Stimulated activated CD8-positive, alpha-beta memory T cell treated with anti-CD3 and anti-CD28 coated beads, Interleukin-12 subunit alpha, Interleukin-12 subunit beta, amount 100 ng/mL, for 4 hours (primary cell): ENCODE measurements at places on chromosomes 16 and 17.

GRCh38 chr17:46108120-46108519, 85.1 kb downstream of the KANSL1 start:
- no peak for DNase-seq

DNA sequence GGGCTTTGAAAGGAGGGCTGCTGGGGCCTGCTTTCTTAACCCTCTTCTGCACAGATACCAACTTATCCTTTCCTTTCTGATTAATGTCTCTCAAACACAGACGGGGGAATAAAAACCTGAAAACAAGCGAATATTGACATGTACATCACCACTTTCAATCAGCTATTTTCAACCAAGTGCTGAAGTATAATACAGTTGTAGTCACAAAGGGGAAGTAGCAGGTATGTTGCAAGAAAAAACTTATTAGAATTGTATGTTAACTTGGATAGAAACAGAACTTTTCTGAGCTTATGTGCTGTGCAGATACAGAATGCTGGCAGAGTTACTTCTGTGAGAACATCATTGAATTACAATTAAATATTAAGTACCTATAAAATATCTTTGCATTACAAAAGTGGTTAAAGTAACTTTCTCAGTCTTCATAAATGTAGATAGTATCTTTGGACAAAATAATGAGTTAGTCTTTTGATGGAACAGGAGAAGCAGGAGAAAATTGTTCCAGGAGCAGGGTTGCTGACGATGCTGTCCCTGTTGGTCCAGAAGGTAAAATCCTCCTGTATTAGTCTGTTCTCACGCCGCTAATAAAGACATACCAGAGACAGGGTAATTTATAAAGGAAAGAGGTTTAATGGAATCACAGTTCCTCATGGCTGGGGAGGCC, 59.5 kb downstream of the RPTOR start:
- no peak for DNase-seq

- DNase-seq, result no peak
Measured at GRCh38 chr16:12484972-12485371, 318.7 kb downstream of the CPPED1 start.

DNA sequence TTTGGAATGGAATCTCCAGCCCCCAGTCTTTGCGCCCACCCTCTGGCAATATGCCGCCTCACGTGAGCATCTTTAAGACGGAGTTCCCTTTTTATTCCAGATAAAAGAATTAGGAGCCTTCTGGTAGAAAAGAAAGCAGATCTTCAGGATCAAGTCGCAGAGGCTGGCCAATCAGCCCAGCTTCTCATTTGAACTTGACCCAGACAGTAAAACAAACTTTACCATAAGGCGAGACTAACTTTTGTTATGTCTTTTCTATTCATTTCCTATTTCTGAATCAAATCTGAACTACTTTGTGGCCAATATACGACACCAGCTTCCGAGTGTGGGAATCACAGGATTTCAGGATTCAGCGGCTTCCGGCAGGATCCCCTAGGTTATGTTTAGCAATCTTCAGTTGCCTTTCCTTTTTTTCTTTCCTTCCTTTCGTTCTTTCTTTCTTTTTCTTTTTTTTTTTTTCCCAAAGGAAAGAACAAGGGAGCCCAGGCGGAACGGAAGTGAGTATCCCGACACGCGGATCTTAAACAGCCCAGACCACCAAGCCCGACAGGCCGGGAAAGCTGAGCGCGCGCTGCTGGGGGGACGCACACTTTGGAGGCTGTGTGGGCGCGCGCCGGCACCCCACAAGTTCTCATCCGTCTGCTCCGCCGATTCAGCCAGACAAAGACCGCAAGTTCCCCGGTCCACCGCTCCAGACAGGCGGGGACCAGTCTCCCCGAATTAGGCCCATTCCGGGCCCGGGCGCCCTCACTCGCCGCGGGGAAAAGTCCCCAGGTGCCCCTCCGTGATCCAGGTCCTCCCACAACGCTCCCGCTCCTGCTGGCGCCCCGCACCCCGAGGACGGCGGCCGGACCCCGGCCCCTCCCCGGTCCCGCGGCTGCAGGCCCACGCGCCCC, 633 bp downstream of the TBC1D16 start:
- DNase-seq, result peak; percentile 22

- no peak for DNase-seq
Measured at GRCh38 chr16:55406651-55407050, 72.3 kb upstream of the MMP2 start.

GRCh38 chr17:79192503-79193351, 118.1 kb downstream of the ENGASE start:
- no peak for DNase-seq

DNA sequence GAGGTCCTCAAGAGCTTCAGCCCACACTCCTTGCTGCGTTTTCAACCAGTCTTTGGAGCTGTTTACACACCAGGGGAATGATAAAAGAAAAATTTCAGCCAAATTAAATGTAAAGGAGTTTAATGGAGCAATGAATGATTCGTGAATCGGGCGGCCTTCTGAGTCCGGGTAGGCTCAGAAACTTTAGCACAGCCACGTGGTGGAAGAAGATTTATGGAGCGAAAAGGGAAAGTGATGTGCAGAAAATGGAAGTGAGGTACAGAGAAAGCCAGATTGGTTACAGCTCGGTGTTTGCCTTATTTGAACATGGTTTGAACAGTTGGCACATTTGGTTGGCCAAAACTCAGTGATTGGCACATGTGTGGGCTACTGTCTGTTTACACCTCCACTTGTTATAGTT, 305.4 kb downstream of the MAF start:
- DNase-seq, result no peak

DNA sequence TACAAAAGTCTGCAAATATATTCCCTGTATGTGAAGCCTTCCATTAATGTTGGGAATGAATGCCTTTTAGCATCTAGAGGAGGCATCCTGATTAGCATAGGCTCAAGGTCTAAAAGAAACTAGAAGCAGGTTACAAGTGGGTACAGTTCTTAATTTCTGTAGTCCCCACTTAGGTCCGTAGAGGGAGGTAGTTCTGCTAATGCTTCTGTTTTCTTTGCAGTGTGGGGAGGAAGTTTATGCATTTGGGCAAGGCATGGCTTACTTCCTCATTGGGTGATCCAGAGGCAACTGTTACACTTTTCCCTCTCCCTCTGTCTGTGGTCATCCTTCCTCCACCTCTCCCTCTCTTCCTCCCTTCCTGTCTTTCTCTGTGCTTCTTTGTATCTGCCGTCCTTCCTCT, 108.4 kb upstream of the ZKSCAN2 start:
- DNase-seq, result no peak

DNA sequence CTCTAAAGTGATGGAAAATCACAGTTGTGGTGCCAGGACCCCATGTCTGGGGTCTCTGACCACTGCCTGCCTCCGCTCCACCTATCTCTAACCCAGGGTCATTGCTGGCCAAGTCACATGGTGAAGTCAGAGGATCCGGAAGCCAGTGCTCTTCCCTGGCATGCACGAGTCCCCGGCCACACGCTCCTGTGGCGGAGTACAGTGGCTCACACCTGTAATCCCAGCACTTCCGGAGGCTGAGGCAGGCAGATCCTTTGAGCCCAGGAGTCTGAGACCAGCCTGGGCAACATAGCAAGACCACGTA, 21.5 kb upstream of the RBFOX3 start:
- no peak for DNase-seq

DNA sequence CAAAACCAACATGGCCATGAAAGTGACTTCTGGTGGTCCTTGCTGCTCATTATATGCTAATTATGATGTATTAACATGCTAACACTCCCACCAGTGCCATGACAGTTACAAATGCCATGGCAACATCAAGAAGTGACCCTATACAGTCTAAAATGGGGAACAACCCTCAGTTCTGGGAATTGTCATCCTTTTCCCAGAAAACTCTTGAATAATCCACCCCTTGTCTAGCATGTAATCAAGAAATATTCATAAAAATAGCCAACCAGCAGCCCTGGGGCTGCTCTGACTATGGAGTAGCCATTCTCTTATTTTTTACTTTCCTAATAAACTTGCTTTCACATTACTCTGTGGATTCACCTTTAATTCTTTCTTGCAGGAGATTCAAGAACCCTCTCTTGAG, 35.9 kb downstream of the DNAJA2 start:
- no peak for DNase-seq

GRCh38 chr16:72124761-72125634, 31.4 kb downstream of the DHX38 start:
- peak; percentile 8 for DNase-seq

- no peak for DNase-seq
Measured at GRCh38 chr17:48995974-48996721, 1.0 kb upstream of the IGF2BP1 start.

DNA sequence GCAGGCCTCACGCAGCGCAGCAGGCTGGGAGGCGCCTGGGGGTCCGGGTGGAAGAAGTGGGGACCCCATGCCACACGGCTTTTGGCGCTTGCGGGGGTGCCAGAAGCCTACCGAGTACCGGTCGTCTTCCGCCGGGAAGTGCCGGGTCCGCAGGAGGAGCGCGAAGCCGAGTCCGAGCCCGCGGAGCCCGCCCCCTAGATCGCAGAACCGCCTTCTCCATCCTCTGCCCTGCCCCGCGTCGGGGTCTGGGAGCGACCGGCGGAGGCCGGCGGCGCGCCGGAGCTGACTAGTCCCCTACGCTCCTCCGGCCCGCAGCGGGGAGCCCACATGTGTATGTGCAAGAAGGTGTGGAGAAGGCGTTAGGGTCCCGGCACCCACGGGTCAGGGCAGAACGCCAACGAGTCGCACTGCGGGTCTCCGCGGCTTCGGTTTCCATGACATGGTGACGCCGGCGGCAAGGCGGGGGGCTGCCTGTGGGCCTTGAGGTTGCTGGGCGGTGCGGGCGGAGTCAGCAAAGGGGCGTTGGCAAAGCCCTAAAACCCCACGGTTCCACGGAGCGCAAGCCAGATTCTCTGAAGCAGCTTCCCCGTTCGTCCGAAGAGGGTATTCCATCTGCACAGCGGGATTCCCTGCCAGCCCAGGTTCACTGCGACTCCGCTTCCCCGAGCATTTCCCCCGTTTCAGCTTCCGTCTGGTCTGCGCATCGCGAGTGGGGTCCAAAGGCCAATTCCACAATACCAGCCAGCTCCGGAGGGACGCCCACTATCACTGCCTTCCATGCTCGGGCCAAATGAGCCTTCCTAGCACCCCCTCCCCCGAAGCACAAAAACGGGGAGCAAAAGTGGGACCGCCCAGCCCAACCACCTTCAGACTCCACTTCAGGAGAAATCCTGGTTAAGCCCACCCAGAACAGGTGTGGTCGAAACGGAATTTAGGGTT, 2.3 kb upstream of the LHX1 start:
- DNase-seq, result no peak

GRCh38 chr16:62254372-62254771, 218.1 kb upstream of the CDH8 start:
- no peak for DNase-seq

- no peak for DNase-seq
Measured at GRCh38 chr17:19676896-19677295, 28.3 kb downstream of the ALDH3A2 start.

DNA sequence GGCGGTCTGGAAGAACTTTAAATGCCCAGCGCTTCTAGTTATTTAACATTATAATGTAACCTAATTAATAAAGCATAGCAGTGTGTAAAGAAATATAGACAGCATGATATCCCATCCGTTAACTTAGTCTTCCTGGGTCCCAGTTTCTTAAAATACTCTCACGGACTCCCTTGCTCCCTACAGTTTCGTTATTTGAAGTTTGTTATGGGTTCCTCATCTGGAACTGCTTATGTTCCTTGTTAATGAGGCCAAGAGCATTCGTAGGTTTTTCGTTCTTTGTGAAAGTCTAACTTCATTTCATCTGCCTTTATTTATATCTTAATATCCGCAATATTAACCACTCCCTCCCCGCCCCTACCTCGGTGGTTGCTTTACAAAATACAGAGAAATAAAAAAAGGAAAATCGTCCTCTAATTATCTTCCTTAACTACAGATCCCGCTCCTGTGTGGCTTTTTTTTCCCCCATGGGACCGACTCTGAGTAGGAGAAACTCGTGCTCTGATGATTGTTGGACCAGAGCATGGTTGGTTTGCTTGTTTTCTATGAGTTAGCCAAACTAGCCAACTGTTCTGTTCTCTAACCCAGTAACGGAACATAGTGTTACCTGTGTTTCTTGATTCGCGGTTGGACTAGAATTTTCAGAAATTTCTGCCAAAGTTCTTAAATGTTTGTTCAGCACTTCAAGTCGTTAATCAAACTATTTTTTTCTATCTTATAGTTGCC, 863 bp downstream of the ADPRM start:
- no peak for DNase-seq

GRCh38 chr17:74962622-74963394, 9.8 kb downstream of the HID1 start:
- no peak for DNase-seq

DNA sequence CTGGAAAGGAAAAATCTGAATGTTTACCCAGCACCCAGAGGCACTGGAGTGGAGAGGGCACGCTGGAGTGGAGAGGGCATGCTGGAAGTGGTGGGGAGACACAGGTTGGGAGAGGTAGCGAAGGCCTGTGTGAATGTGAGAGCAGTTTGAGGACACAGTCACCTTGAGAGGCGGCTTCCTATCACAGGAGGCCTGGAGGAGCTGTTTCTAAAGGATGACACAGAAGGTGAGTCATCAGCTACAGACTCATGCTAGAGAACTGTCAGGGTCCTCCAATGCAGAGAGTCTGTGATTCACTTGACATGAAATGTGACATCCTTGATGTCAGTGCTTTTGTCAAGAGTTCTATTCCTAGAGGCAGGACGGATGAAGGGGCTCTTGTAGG, 13.8 kb downstream of the CTRL start:
- no peak for DNase-seq

DNA sequence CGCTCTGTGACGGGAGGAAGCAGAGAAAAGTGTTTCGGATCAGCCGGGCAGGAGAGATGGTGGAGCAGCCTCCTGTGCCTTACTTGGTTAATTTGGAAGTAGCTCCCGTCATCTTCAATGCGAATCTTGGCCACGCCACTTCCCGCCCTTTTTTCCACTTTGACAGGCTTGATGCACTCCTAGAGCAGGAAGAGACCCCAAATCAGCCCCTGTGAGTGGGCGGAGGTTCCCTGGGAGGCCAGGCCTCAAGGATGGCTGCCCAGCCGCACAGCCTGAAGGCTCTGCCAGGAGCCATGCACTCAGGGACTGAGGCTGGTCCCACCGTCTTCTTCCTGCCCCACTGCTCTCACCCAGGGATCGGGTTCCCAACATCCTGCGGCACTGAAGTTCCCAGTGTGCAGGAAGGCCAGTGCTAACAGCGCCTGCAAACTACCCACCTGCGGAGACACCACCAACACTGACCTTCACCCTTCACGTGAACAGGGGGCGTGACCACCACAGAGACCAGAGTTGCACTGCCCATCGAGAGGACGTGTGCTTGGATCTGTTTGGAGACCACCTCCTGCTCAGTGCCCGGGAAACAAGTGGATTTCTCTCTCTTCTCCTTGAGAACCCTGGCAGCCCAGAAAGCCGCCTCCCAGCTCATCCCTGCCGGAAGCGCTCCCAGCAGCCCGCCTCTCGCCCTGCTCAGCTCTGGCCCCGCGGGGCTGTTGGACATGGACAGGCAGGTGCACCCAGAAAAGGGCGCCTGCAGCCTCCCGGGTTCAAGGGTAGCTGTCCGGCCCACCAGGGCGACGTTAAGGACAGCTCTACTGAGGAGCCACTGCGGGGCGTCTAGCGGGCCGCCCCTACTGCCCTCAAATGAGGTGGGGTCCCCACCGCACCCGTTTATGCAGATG, 988 bp downstream of the CIAO3 start:
- no peak for DNase-seq

GRCh38 chr17:76642994-76643393, 563 bp downstream of the ST6GALNAC1 start:
- no peak for DNase-seq

- no peak for DNase-seq
Measured at GRCh38 chr17:59751955-59752413, 44.5 kb downstream of the VMP1 start.

GRCh38 chr17:688100-688989, 26.3 kb downstream of the VPS53 start:
- DNase-seq, result no peak
